ENCODE measurements at places on chromosomes 6 and 20.
A peak's percentile ranks its signal among the peaks of the same experiment; 100 is the strongest.

DNA sequence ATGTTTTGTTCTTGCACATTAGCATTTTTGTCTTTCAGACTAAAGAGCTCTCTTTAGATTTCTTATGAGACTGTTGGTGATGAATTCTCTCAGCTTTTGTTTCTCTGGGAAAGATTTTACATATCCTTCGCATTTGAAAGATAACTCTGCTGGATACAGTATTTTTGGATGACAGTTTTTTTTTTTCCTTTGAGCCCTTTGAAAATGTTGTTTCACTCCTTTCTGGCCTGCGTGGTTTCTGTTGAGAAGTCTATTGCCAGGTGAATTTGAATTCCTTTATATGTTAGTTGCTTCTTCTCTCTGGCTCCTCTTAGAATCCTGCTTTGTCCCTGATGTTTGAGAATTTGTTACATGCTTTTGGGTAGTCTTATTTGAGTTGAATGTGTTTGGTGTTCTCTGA, 22.2 kb upstream of the KIAA1586 start:
- no peak for DNase-seq

- DNase-seq = no peak
Observed at GRCh38 chr6:73704798-73705197, 8.8 kb downstream of the CD109 start.

DNA sequence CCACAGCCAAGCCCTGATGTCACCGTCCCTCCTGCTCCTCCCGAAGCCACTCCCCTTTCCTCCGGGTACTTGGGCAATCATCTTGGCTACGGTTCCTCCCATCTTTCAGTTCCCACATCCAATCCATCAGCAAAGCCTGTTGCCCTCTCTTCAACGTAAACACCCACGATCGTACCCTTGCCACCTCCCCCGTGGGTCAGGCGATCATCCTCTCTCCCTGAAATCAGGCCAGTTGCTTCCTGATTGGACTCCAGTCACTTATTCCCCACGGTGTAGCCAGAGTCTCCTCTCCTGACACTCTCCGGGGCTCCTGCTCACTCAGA, 44.5 kb downstream of the SULF2 start:
- no peak for DNase-seq

DNA sequence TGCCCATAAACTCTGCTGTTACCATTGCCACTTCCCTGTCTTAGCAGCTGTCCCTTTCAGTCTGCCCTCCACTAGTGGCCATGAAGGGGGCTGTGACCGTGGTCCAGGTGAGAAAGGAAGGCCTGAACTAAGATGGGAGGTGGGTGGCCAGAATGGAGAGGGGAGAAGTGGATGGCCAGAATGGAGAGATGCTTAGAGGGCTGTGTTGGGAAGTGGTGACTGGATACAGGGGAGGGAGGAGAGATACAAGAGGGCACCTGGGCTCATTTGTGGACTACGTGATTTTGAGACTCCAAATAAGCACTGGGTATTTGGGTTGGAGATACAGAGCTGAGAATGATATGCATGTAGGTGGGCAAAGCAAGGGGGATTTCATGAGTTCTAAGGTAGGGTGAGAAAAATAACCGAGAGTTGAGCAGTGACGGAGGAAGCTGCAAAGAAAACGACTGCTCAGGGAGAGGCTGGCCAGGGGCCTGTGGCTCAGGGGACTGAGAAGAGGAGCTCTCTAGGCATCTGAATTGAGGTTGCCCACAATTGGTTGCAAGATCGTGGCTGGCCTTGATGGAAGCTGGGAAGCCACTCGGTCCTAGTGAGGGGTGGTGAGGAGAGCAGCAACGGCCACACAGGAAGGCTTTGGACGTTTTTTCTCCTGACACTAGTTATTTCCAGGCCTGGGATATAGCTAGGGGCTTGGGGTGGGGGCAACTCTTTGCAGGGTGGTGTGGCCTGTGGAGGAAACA, 36.9 kb downstream of the PANK2 start:
- DNase-seq = no peak

GRCh38 chr6:91241946-91242613, 655.2 kb upstream of the MAP3K7 start:
- DNase-seq = no peak

GRCh38 chr6:142913036-142913510, 31.9 kb downstream of the HIVEP2 start:
- no peak for DNase-seq

GRCh38 chr20:8834851-8835250, 234.0 kb upstream of the PLCB4 start:
- DNase-seq = no peak

DNA sequence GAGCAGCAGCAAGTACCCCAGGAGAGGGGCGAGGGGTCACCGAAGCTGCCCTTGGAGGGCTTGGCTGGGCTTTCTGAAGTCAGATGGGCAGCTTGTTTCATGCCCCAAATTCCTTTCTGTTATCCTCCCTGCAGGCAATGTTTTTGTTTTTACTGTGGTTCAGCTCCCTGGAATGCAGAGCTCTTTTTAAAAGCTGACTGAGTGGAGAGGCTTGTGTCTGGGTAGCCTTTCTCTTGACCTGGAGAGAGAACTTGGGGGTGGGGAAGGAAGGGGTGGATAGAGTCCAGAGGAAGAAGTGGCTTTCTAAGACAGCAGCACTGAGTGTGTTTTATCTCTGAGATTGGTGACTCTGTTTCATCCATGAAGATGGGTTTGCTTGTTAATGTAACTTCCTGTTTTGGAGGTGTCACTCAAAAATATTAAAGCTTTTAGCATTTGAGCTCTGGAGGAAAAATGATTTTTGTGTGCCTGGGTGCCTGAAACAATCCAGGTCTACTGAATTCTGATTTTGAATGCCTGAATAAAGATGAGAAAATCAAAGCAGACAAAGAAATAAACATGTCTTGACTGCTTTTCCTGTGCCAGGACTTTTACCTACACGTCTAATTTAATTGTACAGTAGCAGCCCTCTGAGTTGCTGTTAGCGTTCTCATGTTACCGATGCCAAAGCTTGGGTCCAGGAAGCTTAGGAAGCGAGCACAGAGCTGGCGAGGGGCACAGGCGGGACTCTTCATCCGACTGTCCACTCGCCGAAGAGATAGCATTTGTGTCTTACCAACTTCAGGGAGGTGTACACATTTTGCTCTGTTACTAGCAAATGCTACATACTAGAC, 78.2 kb upstream of the EEF1E1 start:
- peak; percentile 70 for DNase-seq

GRCh38 chr6:63263444-63263843, 52.2 kb downstream of the FKBP1C start:
- peak; percentile 40 for DNase-seq

DNA sequence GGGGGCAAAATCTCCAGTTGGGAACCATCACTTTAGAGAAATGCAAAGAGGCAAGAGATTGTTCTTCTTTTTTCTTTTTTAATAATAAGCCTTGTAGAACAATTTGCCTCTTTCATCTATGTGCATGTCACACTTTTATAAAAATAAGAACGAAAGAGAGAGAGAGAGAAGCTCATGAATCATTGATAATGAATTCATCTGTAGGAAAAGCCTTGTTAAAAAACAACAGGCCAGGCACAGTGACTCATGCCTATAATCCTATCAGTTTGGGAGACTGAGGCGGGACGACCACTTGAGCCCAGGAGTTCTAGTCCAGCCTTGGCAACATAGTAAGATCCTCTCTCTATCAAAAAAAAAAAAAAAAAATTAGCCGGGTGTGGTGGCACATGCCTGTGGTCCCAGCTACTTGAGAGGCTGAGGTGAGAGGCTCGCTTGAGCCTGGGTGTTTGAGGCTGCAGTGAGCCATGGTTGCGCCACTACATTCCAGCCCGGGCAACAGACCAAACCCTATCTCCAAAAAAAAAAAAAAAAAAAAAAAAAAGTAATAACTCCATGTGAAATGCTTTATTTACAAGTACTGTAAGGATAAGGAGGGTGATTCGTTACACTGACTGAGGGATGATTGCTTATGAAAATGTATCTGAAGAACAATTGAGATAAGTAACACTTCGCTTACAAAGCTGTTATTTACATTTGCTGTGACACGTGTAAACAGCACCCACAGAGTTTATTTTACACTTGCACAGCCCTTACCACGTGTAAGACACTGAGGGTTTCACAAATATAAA, 6.0 kb downstream of the CCN5 start:
- DNase-seq = peak; percentile 79

DNA sequence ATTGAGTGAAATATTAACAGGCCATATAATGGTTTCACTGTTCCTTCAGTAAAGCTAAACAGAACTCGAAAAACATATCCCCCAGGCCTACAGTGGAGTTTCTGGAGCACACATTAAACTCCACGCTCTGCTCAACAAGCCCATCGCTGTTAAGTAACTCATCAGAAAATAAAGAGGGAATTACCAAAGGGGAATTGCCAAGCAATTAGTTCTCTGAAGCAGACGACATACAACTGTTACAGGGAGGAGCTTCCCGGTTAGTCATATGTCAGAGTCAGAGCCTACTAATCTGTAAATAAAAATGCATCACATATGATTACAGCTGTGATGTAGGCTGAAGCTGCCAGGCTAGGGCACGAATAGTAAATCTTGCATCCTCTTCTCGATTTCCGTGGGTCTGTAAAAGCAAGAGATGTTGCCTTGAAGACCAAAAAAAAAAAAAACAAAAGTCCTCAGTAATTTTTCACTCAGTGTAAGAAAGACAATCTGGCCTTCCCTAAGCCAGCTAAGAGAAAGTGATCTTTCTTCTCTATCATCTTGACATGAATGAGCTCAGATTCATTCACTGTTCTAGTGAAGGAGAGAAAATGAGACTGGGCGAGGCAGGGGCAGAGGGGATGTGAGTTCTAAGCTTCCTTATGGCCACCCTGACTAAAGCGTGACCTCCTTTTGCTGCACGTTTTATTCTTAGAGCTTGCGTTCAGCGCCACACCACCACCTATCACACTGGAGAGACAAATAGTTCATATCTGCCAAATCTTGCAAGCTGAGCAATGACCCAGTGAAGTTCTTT, 13.8 kb downstream of the ATXN1 start:
- DNase-seq = peak; percentile 71

DNA sequence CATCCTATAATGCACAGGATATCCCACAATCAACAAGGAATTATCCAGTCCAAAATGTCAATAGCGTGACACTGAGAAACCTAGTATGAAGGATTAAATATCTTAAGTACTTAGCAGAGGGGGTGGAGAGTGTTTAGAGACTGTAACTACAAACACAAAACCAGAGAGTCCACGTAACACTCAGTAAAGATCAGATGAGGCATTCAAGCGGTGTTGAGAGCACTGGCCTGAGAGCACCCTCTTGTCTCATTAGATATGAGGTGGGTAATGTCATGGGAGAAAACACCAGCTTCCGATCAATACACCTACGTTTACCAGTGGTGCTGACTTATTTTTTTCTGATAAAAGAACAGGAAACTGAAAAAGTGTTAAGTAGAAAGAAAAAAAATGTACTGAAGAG, 2.3 kb downstream of the FAM184A start:
- DNase-seq = no peak

DNA sequence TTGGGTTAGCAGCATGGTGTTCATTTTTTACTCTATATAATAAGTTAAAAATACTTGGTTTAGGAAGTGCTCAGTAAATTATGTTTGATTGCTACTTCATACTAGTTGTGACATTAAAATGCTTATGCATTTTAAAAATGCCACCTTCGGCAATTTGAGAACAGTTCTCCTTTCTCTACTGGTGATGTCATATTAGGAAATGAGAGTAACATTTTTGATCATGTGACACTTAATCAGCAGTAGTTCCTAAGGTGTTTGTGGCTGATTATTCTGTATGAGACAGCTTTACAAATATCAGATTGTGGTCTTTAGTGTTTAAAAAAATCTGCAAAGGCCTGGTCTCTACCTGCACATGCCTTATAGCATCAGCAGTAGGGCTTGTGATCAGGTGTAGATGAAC, 4.4 kb downstream of the GZF1 start:
- DNase-seq = no peak

DNA sequence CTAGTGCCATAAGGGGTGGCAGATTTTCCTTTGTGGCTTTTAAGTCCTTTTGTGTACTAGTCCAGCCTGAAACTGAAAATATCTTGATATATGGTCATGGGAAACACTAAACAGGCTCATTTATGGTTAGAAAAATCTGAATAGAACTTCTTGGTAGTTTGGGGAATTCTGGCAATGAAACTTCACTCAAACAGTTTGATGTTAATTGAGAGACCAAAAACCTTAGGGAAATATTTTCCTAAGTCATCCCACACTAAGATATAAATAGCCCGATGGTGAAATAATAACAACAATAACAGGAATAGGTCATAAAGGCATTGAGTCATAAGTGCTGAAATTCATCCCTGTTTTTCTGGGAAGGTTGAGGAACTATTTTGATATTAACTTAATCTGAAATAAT, 146.2 kb upstream of the SMLR1 start:
- peak; percentile 36 for DNase-seq

GRCh38 chr20:5864873-5865587, 85.3 kb downstream of the TRMT6 start:
- peak; percentile 54 for DNase-seq

GRCh38 chr6:107101211-107101610, 14.1 kb downstream of the BEND3 start:
- no peak for DNase-seq

DNA sequence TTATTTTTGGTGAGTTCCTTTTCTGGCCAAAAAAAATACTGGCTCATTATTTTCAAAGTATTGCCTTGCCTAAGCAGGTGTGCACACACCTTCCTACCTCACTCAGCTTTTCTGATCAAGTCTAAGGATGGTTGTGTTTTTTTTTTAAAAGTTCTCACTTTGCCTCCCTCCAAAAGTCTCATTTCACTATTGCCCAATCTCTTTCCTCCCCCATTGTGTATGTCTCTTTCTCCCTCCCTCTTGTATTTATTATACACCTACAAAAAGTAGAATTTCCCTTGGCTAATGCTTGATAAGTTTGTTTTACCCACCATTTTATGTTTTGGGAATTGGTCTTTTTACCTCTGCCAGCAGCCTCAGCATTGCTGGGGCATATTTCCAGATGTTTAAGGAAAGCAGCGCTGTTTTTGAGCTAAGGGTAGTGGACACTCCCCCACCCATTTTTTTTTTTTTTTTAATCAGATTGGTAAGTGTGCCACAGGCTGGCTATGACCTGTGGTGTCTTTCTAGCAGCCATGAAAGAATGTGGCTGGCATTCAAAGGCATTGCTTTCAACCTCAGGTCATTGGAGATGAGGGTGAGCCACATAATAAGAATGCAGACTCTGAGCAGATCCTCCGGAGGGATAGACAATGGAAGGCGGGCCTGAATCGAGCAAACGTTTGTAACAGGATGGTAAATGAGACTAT, 668.6 kb downstream of the UTRN start:
- DNase-seq = peak; percentile 83

DNA sequence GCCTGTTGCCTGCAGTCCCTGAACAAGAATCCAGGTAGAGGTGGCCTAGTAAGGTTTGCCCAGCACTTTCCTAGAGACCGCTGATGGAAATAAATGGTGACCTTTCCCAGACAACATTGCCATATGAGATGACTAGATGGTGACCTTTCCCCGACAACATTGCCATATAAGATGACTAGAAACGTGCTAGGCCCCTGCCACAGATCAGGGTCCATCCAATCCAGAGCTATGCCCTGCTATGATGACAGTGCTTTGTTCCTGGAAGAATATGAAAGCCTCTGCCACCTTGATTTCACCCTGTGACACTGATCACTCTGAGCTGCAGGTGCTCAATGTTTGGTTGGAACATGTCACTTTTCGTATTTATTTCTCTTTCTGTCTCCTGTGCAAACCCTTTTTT, 133.8 kb upstream of the SPTLC3 start:
- DNase-seq = no peak

Measured in A172 (cell line).